Activated CD4-positive, alpha-beta T cell treated with anti-CD3 and anti-CD28 coated beads for 24 hours (primary cell): ENCODE measurements at places on chromosomes 7 and 10.

GRCh38 chr7:32559480-32559879 lies 64.2 kb downstream of the AVL9 start:
- no peak for DNase-seq

- no peak for DNase-seq
These were observed 449.9 kb downstream of the POM121L12 start for GRCh38 chr7:53485354-53485753.

DNA sequence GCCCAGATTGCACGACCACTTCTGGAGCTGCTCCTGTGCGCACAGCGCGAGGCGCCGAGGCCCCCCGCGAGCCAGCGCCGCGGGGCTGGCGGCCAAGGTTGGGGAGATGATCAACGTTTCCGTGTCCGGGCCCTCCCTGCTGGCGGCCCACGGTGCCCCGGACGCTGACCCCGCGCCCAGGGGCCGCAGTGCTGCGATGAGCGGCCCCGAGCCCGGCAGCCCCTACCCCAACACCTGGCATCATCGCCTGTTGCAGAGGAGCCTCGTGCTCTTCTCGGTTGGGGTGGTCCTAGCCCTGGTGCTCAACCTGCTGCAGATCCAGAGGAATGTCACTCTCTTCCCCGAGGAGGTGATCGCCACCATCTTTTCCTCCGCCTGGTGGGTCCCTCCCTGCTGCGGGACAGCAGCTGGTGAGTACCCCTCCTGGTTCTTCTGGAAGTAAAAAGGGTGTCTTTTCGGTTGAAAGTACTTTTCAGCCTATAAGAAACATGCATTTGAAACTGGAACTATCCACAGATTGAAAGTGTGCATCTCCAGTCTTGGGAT lies 683 bp downstream of the INSIG1 start:
- no peak for DNase-seq

- no peak for DNase-seq
These were observed 72.6 kb downstream of the AP3M1 start for GRCh38 chr10:74078037-74078436.

DNA sequence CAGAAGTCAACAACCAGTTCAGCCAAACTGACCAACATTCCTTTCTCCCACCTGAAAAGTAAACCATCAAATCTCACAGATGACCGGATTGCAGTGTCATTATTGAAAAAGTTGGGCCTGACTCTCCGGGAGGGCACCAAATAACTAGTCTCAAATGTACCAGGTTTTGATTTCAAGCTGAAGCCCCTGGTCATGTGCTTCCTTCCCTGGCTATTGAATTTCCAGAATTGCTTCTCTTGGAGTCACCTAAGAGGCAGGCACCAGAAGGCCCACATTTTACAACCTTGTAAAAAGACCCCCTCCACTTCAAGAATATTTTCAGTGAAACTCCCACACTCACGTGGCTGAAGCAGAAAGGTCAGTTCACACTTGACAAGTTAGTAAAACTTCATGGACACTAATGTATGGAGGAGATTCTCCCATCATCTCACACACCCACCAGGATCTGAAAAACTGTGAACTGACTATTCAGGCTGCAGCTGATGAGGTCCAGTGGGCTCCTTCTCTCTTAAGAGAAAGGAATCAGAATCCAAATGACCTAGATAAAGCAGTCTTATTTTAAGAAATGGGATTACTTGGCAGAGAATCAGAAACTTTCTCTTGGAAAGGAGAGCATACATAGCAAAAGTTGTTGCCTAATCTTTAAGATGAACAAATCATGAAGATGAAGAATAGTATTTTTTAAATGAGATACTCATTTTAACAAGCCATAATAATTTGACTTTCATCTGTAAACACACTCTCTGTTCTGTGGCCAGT lies 53.6 kb downstream of the DLD start:
- DNase-seq = no peak

DNA sequence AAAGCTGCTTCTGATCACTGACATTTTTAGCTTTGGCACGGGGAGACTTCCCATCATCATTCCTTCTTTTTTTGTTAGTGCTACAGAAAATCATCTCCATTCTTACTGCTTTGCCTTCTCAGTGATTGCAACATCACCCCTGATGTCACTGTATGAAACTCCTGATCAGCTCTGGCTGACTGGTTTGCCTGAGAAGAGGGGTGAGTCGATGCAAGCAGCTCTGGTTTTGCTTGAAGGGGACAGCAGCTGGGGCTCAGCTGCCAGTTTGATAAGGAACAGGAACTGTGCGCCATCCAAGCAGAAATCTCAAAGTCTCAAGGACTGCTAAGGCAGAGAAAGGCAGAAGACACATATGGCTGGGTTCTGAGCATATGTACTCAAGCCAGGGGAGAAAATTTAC lies 808.5 kb upstream of the CELF2 start:
- DNase-seq = no peak

DNA sequence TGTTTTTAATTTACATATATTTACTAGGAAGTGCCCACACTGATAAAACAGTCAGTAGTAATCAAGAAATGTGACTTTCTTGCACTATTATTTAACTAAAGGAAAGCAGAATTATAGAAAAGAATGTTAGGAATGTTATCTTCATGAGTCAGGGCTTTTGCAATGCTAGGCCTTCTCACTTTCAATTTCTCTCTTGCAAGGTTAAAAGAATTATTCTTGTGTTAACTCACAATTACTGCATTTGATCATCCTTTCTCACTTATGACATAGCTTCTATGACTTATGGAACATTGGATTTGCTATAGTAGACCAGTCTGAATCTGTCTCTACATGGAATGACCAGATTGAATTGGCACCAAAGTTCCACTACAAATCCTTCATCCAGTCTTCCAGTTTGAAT lies 192.4 kb downstream of the SDK1 start:
- no peak for DNase-seq

GRCh38 chr7:74395745-74396311 lies 57.9 kb upstream of the GTF2IRD1 start:
- DNase-seq = no peak

- no peak for DNase-seq
These were observed 321.8 kb downstream of the ZNF248 start for GRCh38 chr10:37535459-37536246.
